ENCODE measurements at places on chromosomes 3 and 15.

- DNase-seq, result no peak
These were observed 449.9 kb downstream of the FHIT start for GRCh38 chr3:60801307-60801706.

GRCh38 chr15:67176195-67176971 is 78.1 kb downstream of the AAGAB start:
- DNase-seq, result no peak

DNA sequence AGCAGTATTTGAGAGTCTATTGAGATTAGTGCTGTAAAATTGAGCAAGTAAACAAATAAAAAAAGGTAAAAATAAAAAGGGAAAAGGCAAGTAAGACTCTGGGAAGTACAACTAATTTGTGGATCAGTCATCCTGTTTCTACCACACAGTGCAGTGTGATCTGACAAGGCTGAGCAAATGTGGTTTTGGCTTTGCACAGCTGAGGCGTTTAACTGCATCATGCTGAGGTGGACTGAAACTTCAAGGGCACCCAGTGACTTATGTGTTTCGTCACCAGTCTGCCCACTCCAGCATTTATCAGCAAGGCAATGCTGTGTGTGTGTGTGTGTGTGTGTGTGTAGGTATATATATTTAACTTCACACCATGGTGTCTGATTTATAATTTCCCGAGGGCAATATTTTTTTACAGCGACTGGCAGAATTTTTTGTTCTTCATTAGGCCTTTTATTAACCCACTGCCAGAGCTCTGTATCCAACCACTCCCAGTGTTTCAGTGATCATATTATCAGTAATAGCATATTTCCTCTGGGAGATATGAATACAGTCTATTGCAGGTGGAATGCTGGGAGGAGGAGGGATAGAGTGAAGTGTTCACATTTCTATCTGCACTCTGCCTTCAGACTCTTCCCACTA is 131.5 kb upstream of the SATB1 start:
- no peak for DNase-seq

- DNase-seq, result no peak
These were observed 60.0 kb upstream of the STT3B start for GRCh38 chr3:31472479-31473390.

GRCh38 chr3:147962408-147963164 is 553.4 kb downstream of the ZIC1 start:
- no peak for DNase-seq

All from fibroblast of the conjunctiva (primary cell).